Bronchial epithelial cell (primary cell): ENCODE measurements at places on chromosomes 3 and 15.

GRCh38 chr3:123605789-123606234, 21.0 kb upstream of the HACD2 start:
- DNase-seq = peak; percentile 82

GRCh38 chr3:20280257-20280656, 94.3 kb upstream of the SGO1 start:
- DNase-seq = no peak

DNA sequence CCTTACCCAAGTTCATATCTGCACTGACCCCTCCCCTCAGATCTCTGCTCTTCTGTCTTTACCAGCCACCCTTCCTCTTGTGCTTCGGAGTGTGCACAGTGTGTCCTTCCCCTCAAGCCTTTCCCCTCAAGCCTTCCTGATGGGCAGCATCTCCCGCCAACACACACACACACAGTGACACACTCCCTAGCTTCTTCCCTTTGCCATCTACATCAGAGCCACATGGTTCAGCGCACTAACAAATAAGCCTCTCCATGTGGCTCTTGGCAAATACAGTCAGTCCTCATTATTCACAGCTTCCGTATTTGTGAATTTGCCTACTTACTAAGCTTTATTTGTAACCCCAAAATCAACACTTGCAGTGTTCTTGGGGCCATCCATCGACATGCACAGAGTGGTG, 37.5 kb downstream of the SH3BP5 start:
- DNase-seq = no peak

GRCh38 chr3:122299872-122300460, 25.1 kb upstream of the CSTA start:
- peak; percentile 25 for DNase-seq

DNA sequence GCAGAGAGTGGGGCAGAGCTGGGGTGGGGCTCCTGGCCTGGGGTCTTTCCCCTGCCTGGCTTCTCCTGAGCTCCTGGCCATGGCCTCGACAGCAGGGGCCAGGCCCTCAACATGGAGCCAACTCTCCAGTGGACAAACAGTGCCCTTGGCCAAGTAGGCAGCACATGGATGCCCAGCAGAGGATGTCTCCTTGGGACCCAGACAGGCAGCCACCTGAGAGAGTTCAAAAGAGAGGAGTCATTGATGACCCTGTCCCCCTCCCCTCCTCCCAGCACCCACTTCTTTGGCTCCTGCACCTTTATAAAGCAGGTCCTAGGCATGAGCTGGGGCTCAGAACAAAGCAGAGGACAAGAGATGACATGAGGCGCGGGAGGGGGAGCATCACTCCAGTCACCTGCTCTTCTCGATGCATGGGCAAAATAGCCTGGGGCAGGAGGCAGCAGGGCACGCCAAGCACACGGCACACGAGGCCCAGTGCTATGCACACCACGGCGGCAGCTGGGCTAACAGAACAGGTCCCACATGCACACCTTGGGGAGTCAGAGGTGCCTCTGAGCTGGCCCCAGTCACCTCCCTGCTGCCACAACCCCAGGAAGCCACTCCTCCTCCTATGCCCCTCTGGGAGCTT, 27.4 kb downstream of the SHISA5 start:
- DNase-seq = no peak

- peak; percentile 93 for DNase-seq
Observed at GRCh38 chr3:196942226-196942914, at the start of gene NCBP2. Gene NCBP2 (minus strand): TSS chr3:196942528. CDS start chr3:196942503, 25 bp downstream.

GRCh38 chr3:82145742-82146141, 384.3 kb upstream of the GBE1 start:
- peak; percentile 33 for DNase-seq

DNA sequence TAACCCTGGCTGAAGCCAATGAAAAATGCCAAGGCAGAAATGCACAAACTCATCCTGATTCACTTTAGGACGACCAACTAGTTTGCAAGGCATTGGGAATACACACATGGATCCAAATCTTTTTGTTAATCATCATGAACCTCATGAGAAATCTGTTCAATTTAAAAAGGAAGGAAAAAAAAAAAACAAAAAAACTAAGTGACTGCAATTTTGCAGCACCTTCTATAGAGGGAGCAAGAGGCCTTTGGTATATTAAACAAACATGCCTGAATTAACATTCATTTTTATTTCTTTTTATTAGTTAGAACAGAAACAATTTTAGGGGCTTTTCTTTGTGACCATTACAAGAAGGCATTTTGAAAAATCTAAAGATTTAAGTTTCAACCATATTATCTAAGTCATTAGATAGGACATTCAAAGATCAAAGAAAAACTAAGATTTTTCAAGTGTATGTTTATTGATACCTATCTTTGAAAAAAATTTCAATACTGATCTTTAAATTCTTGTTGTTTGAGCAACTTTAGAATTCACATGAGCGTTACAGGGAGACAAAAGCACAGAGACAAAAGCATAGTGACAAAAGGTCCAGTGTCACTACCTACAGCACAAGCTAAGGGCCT, 182.4 kb downstream of the CBLB start:
- DNase-seq = peak; percentile 49

GRCh38 chr3:41173926-41174885, 25.1 kb upstream of the CTNNB1 start:
- no peak for DNase-seq

GRCh38 chr15:73485372-73485771, 42.4 kb downstream of the REC114 start:
- no peak for DNase-seq

DNA sequence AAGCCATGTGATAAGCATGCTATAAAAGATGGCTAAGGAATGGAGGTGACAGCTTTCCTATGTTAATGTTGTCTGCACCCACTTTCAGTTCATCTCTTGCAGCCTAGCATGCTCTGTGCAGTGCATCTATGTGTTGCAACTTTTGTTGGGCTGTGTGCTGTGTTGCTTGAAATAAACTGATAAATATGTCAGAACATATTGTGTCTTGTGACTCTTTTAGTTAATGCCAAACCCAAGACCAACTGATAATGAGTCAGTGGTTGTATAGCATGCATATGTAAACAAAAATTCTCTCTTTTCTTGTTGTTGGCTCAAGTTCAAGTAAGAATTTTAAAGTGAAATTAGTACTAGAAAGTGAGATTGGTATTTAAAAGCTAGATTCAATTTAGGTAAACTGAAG, 37.0 kb upstream of the SCN10A start:
- peak; percentile 22 for DNase-seq

DNA sequence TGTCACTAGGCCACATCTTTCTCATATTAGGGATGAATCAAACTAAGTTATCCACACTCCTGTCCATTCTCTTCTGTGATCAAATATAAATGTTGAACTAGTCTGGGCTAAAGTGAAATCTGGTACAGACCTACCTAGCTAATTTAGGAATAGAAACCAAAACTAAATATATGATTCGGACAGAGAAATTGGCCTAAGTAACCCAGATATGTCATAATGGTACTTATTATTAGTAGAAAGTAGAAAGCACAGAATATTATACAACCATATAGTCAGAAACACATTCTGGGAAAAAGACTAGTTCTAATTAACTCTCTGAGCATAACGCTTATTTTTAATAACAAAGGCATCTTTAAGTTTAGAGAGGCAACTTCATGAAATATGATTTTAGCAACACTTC, 389.0 kb downstream of the LSAMP start:
- no peak for DNase-seq

GRCh38 chr3:43185274-43185982, 79.5 kb upstream of the POMGNT2 start:
- DNase-seq = no peak

DNA sequence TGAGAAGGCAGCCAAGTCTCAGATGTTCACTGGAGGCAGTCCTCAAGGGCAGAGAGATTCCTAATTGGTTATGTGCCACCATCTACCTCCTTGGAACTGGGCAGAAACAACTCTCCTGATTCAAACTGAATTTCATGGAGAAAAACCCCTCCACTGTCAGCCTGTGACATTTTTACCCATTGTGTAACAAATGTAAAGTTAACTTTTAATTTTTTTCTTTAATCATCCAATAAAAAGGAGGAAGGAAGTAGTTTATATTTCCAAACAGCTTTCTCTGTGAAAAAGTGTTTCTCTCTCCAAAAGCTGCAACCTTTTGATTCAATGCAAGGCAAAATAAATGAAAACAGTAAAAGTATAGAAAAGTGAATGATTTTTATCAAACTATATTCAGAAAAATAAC, 510 bp upstream of the COLQ start:
- no peak for DNase-seq

- DNase-seq = peak; percentile 46
Observed at GRCh38 chr3:179734497-179735281, 81.8 kb downstream of the USP13 start.

GRCh38 chr3:122800706-122801237, 5.9 kb downstream of the SLC49A4 start:
- peak; percentile 96 for DNase-seq

DNA sequence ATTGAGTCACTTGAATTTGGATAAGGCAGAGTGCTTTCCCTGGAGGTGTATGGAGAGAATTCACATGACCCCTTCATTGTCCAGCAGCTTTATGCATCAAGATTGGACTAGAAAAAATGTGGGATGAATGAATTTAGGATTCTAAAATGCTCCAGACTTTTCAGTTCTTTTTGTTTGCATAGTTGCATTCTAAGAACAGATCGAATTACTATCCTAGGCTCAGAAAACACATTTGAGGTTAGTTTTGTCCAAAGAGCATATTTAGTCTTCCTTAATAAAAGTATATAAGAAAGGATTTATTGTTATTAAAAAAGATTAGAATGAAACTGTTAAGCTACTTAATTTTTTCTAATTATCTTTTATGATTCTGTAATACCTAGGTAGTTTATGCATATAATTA, 127.4 kb downstream of the UBE2E2 start:
- no peak for DNase-seq

GRCh38 chr3:49689046-49689907, at the start of the genes MST1 and RNF123:
Gene MST1 (minus strand): TSS chr3:49689474. CDS start chr3:49688691, 783 bp downstream.
Gene RNF123 (plus strand): TSS chr3:49689557. CDS start chr3:49691166, 1,609 bp downstream.
- peak; percentile 72 for DNase-seq

DNA sequence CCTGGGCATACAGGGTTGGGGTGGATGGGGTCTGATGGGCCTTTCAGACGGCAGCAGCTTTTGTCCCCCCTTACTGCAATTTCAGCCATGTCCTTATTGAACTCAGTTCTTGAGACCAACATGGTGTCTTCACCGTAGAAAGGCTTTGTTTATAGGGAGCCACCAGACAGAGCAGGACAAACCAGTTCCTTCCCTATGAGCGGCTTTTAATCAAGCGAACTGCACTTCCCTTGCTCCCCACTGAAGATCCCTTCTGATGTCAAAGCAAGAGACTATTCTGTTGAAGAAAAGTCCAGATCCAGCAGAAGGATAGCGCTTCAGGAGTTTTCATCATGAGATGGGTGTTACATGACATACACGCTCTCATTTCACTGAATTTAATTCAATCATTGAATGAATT, 100.4 kb downstream of the CD47 start:
- no peak for DNase-seq

- no peak for DNase-seq
Observed at GRCh38 chr15:69530991-69531664, 78.5 kb downstream of the RPLP1 start.

- DNase-seq = no peak
Observed at GRCh38 chr15:95603802-95604201, 726.7 kb upstream of the NR2F2 start.

GRCh38 chr15:89068325-89068784, 19.9 kb upstream of the ABHD2 start:
- peak; percentile 89 for DNase-seq

DNA sequence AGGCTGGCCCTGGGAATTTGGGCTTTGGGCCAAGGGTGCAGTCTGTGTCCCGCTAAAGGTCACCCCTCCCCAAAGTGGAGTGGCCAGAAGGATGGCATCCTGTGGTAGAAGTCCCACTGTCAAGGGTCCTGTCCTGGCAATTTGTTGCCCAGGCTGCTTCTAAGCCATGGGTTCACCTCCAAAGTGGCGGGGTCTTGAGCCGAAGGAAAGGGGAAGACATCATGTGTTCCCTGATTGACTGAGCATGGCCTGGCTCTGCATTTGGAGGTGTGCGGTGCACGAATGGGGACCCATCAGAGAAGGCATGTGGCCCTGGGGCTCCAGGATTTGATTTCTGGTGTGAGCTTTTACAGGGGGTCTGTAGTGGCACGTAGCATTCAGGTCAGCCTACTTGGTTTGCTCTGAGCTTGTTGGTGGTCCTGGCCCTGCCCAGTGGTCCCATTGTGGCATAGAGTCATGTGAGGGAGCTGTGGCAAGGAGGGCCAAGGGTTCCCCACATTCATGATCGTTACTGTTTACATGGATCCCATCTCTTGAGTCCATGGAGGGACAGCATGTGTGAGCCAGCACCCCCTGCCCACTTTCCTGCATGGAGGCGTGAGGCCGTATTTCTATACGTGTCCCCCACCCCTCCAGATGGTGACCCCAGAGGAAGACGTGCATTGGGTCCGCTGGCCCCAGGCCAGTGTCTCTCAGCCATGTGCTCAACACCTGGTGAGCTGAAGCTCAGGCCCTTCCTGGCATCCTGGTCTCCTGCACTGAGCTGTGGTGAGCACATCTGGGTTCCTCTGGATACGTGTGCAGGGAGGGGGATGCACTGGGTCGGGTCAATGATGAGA, 225.1 kb downstream of the SNRPN start:
- no peak for DNase-seq

DNA sequence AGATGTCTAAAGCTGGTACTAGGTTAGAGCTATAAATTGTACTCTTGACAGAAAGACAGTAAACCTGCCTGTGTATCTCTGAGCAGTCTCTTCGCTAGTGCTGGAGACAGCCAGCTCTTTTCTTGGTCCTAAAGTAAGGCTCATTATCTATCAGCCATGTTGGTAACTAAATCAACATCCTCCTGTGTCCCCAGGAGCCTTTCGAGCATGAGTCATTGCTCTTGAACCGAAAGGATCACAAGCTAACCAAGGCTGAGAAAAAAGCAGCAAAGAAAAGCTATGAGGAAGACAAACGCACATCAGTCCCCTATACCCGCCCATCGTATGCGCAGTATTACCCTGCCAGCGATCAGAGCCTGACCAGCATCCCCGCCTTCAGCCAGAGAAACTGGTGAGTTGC, 25.0 kb upstream of the TEX264 start:
- DNase-seq = no peak

GRCh38 chr3:24027946-24028345, 82.9 kb downstream of the NR1D2 start:
- DNase-seq = no peak

- DNase-seq = no peak
Observed at GRCh38 chr3:186971578-186971977, 41.3 kb downstream of the ST6GAL1 start.

GRCh38 chr15:48250640-48251076, 44.6 kb downstream of the SLC12A1 start:
- DNase-seq = peak; percentile 71

DNA sequence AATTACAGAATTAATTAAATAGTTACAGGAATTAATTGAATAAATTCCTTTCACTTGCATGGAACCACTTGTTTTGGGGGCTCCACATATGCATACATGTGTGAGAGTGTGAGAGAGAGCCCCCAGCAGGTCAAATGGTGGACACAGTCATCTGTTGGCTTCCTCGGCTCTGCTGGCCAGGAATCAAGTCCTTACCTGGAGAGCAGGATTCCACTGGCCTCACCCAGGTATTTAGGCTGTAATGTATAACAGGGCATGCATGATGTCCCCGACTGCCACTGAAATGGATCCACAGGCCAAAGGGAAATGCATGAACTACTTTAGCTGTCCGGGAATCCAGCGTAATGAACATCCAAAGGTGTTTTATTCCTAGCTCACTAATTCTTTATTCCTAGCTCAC, 139.7 kb upstream of the SMAD3 start:
- no peak for DNase-seq

GRCh38 chr15:34952481-34952880, 17.1 kb downstream of the AQR start:
- no peak for DNase-seq

GRCh38 chr3:50212502-50212901, 7.4 kb downstream of the SLC38A3 start:
- DNase-seq = no peak

- DNase-seq = no peak
Observed at GRCh38 chr3:127858521-127858920, 36.2 kb upstream of the MGLL start.

GRCh38 chr3:74420538-74421124, 193.8 kb downstream of the CNTN3 start:
- DNase-seq = no peak
